Lung microvascular endothelial cell (primary cell): ENCODE measurements at places on chromosomes 4 and X.
A peak's percentile ranks its signal among the peaks of the same experiment; 100 is the strongest.

DNA sequence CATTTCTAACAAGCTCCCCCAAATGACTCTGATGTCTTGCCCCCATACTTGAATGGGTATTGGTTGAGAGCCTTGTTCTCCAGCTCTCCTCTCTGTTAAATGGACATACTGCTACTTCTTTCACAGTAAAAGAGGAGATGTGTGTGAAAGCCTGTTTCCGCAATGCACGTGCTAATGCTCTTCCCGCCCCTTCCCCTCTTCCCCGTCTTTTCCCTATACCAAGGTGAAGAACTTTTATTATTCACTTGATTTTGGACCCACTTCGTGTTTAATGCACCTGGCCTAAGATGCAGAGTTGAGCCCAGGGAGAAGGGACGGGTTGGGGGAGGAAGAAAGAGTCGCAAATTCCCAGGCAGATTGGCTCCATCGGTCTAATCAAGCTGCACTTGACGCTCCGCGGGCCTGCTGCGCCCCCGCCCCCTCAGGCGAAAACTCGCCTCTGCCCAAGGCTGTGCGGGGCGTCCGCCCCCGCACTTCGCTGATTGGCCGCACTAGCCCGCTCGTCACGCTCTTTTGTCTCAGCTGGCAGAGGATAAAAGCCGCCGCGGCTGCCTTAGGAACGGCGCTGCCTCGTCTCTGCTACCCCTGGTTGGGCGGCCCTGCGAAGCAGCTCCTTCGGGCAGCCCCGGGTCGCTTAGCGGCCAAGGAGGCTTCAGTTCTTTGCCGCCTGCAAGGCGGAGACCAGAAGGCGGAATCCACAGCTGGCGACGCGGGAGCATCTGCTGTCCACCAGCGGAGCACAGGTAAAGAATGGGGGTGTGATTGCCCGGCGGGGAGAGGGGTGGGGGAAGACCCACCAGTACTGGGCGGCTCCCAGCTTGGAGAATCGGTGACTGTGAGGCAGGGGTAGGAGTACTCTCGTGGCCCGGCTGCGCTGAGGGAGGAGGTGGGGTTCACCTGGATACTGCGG lies at the start of gene ZCCHC12:
Gene ZCCHC12, plus strand, starts transcription at position 562 of the 910 bp plus-strand sequence. CDS start 1,421 bp downstream, outside the sequence.
- peak; percentile 29 for DNase-seq

DNA sequence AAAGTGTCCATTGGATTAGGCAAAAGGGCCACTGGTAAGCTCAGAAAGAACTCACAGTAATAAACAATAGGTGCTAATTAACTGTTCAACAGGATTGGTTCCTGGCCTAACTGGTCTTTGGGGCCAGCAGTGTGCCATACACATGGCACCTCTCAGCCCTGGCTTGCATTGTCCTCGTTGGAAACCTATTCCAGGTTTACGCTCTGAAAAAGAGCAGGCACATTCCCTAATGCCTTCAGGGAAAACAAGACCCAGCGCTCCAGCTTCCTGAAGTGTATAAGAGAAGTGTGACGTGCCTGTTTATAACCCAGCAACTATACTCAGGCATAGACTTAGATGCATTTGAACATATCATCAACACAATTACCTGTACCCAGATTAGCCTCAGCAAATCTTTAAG lies 51.9 kb upstream of the RBM47 start:
- no peak for DNase-seq

GRCh38 chr4:159010563-159011260 lies 92.2 kb upstream of the RAPGEF2 start:
- peak; percentile 39 for DNase-seq

DNA sequence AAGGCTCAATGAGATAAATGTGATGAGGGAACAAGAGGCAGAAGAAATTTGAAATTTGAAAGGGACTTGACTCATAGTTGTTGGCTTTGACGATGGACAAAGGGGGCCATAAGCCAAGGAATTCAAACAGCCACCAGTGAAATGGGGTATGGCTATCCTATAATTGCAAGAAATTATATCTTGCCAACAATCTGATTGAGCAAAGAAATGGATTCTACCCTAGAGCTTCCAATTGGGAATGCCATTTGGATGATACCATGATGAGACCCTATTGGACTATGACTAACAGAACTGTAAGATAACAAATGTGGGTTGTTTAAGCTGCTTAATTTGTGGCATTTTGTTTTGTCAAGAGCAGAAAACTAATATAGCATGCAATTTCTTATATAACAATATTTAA lies 270.1 kb upstream of the ARSJ start:
- no peak for DNase-seq

GRCh38 chr4:2958446-2958845 lies 4.8 kb downstream of the NOP14 start:
- DNase-seq = no peak

- DNase-seq = no peak
These were observed 70.9 kb downstream of the WFS1 start for GRCh38 chr4:6340446-6341015.

- DNase-seq = no peak
These were observed 14.7 kb upstream of the EPGN start for GRCh38 chr4:74293558-74293957.

- DNase-seq = no peak
These were observed 265.7 kb downstream of the IQCM start for GRCh38 chr4:149549911-149550310.

- no peak for DNase-seq
These were observed 21.9 kb upstream of the MRFAP1 start for GRCh38 chr4:6618386-6619115.

- DNase-seq = peak; percentile 94
These were observed 100.8 kb downstream of the ANXA3 start for GRCh38 chr4:78652282-78652876.

GRCh38 chr4:45302828-45303227 lies 576.5 kb upstream of the GNPDA2 start:
- DNase-seq = no peak

DNA sequence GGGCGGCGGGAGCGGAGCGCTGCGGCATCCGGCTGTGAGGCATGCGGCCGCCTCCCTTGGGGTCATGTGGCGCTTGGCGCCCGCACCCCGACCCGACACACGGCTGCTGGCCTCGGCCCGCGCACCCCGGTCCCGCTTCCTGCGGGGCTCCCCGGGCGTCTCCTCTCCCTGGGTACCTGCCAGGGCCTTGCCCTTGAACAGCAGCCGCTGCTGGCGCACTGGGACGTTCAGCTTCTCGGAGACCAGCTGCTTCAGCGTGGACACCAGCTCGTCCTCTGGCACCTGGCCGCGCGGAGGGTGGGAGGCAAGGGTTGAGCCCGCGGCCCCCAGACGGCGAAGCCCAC lies 391 bp downstream of the UBL4A start:
- peak; percentile 5 for DNase-seq

- DNase-seq = peak; percentile 69
These were observed 27.8 kb upstream of the ADH7 start for GRCh38 chr4:99462875-99463464.

- DNase-seq = no peak
These were observed 79.8 kb upstream of the ADGRA3 start for GRCh38 chr4:22595684-22596083.

GRCh38 chr4:172736046-172736445 lies 432.6 kb upstream of the GALNT7 start:
- no peak for DNase-seq

DNA sequence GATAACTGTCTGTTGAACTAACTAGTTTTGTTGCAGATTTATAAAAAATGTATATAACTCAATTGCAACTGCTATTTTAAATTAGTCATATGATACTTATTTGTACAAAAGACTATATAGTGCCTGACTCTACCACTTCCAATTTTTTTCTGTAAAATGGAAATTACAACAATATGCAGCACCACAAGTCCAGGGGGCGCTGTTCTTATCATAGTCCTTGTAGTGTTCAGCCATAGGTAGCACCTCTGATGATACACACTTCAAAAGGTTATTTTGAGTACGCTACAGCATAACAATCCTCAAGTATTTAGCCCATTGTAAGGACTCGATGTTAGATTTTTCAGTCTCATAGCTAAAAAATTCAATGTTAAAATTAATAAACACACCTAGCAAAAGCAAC lies 174.9 kb downstream of the CORIN start:
- DNase-seq = peak; percentile 22

- no peak for DNase-seq
These were observed 177.5 kb downstream of the ENOX2 start for GRCh38 chrX:130725519-130725918.

DNA sequence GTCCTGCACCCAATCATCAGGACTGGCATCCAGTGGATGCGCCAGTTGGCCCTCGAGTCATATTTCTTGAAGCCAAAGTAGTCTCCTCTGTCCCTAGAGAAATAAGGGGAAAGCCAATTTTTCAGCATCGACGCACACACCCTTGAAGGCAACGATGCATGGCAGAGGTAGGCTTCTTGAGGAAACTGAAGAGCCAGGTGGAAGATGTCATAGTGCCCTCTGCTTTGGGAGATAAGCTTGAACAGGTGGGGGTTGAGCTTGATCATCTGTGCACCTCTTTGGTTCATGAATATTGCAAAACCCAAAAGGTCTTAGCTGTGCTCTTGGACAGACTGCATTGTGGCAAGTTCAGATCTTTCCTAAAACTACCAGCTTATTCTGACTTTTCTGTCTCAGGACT lies 34.6 kb upstream of the WDR1 start:
- DNase-seq = no peak
